ENCODE measurements at places on chromosomes 4 and X.

DNA sequence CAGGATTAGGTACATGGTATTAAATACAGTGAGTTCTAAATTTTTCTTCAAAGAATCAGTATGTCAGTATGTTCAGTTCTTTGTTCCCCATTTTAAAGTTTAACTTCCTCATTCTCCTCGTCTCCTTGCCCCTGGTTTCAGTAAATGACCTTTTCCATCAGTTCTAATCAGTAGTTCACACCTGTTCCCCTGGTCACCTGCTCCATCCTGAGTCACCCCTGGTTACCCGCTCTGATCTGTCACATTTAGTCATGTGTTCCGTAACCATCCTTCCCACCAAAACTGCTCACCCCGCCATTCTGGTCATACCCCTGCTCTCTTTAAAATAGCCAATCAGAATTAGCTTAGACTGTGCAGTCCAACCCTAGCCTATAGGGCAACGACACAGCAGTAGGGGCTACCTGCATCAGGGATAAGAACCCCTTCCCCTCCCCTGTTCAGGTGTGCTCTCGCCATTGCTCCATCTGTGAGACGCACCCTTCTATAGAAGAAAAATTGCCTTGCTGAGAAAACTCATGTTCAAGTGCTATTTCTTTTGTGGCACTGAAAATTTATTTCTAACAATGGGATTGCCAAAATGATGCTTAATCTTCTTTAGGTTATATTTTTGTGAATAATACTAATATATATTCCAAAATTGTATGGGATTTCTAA, 181.3 kb downstream of the OR13H1 start:
- DNase-seq, result no peak

GRCh38 chr4:166506051-166506450, 633.0 kb downstream of the TLL1 start:
- DNase-seq, result no peak

GRCh38 chrX:427812-428725, 41.4 kb upstream of the PPP2R3B start:
- peak; percentile 77 for DNase-seq

DNA sequence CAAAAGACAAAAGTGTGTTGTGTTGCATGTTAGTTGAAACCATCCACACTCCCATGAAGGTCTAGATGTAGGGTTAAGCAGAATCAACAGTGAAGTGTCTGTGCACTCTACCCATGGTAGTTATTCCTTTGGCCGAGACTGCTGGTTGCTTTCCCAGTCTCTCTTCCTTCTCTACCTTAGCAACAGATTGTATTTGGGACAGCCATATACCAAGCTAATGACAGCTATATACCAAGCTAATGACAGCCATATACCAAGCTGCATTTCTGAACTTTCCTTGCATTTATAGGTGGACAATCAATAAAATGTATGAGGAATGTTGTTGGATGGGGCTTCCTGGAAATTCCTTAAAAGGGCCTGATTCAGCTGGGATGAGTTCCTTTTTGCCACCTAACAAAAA, 80.5 kb upstream of the ENPEP start:
- no peak for DNase-seq

- DNase-seq, result no peak
These were observed 147.3 kb downstream of the GRIA3 start for GRCh38 chrX:123331349-123331748.
